IMR-90 (cell line): ENCODE measurements at places on chromosomes 2 and 18. TPM values are rescaled to one million over a fixed set of nuclear protein-coding genes. Genes with fewer than 3 reads are reported as not detected.
A peak's percentile ranks its signal among the peaks of the same experiment; 100 is the strongest.

KLHL41 gene
- polyA plus RNA-seq = 0.10 TPM in 2 replicates

FAHD2B gene
- polyA plus RNA-seq = 5.6 and 5.7 TPM in 2 replicates

ARID5A gene
- polyA plus RNA-seq = 6.7 and 7.2 TPM in 2 replicates

LOXL3 gene
- 21.8 and 23.4 TPM in 2 replicates for polyA plus RNA-seq

MITD1 gene
- polyA plus RNA-seq = 14.5 and 18.7 TPM in 2 replicates

CXCR1 gene
- polyA plus RNA-seq = not detected in 2 replicates

AKAIN1 gene
- polyA plus RNA-seq = not detected in 2 replicates

LYG2 gene
- not detected in 2 replicates for polyA plus RNA-seq

CCDC141 gene
- not detected in 2 replicates for polyA plus RNA-seq

PPM1G gene
- polyA plus RNA-seq = 55.9 and 57.6 TPM in 2 replicates

SRD5A2 gene
- polyA plus RNA-seq = not detected in 2 replicates

CAPN14 gene
- 0.07 and 0.09 TPM in 2 replicates for polyA plus RNA-seq

CD8B2 gene
- polyA plus RNA-seq = not detected in 2 replicates

GRCh38 chr18:79568543-79569205 is 110.9 kb upstream of the CTDP1 start:
- no peak for DNase-seq

GRCh38 chr2:216315802-216316603 is 56.3 kb downstream of the MARCHF4 start:
- peak; percentile 86 for DNase-seq

DNA sequence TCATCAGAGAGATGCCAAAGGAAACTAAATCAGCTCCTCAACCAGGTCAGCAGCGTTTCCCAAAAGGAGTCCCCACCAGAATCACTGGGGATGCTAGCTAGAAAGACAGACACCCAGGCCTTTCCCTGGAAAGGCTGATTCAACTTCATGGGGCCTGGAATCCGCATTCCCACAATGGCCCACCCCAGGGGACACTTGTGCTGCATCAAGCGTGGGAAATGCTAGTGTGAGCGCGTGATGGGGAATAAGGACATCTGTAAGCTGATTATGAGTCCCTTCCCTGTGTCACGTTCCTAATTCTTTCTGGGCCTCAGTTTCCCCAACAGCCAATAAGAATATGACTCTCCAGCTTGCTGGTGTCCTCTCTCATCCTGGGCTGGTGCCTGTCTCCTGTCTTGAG is 2.2 kb upstream of the WNT10A start:
- no peak for DNase-seq

DNA sequence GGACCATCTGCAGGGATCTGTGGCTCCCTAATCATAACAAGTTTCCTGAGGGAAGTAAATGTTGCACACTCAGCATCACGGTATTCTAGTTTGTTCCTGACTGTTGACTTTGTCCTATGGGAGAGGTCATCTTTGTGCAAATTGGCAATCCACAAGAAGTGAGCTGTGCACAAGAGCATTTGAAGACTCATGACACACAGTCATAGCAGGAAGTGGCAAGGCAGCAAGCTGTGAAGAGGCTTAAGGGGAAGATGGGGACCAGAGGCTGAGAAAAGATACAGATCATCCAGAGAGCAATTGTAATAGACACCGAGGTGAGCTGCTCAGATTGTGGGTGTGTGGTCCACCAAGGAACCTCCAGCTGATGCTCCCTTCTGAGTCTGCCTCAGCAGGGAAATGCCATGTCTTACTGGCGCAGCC is 2.7 kb downstream of the TNP1 start:
- DNase-seq = peak; percentile 84

- no peak for DNase-seq
Measured at GRCh38 chr2:191797500-191797899, 49.4 kb downstream of the CAVIN2 start.

- DNase-seq = no peak
Measured at GRCh38 chr2:15448250-15448839, 112.8 kb downstream of the NBAS start.

- DNase-seq = no peak
Measured at GRCh38 chr2:235582729-235583128, 88.9 kb downstream of the AGAP1 start.

DNA sequence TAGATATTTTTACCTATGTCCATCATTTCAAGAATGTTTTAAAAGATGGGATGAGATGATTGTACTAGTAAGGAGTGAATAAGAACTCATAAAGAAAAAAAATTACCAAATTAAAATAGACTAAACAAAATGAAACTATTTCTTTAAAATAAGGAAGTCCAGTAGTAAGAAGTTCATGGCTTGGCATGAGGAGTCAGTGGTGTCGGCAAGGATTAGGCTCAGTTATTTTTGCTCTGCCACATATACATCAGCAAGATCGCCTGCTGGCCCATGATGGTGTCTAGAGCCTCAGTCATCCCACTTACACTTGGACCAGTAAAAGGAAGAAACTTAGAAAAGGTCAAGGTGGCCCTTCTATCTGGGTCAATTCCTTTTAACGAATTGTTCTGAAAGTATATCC is 300.9 kb upstream of the SLC8A1 start:
- no peak for DNase-seq

GRCh38 chr2:95334916-95335641 is 37.9 kb downstream of the KCNIP3 start:
- DNase-seq = peak; percentile 47

- DNase-seq = no peak
Measured at GRCh38 chr2:54708584-54709335, 14.7 kb upstream of the EML6 start.

GRCh38 chr2:138814123-138814898 is 34.1 kb upstream of the NXPH2 start:
- no peak for DNase-seq

DNA sequence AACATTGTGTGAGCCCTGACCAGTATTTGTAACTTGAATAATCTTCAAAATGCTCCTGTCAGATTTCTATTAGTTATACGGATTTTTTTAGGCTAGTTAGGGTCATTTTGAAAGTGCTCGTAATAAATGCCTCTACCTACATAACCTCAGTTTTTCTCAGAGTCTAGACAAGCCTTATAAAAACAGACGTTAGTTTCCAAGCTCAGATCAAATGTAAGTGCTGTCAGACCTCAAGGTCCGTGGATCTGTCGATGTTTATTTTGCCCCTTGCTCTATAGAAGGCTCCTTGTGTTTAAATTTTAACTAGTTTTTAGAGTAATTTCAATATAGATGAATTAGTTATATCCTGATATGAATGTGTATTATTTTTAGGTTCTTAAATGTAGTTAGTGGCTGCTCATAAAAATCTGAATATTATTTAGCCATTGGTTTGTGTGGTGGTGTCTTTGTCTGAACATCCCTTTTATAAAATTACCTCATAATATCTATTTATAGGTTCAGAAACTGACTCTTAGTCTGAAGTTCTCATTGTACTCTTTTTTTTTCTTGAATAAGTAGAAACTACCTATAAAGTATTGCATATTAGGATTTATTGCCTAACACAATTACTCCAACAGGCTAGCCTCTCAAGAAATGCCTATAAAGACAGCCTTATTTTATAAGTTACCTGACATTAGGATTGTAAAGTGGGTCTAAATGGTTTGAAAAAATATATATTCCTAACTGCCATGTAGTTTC is 71.1 kb downstream of the MTA3 start:
- DNase-seq = no peak

GRCh38 chr18:23921716-23922285 is 92.8 kb upstream of the TTC39C start:
- no peak for DNase-seq

GRCh38 chr2:61536180-61536571 is 2.0 kb downstream of the XPO1 start:
- DNase-seq = peak; percentile 16

DNA sequence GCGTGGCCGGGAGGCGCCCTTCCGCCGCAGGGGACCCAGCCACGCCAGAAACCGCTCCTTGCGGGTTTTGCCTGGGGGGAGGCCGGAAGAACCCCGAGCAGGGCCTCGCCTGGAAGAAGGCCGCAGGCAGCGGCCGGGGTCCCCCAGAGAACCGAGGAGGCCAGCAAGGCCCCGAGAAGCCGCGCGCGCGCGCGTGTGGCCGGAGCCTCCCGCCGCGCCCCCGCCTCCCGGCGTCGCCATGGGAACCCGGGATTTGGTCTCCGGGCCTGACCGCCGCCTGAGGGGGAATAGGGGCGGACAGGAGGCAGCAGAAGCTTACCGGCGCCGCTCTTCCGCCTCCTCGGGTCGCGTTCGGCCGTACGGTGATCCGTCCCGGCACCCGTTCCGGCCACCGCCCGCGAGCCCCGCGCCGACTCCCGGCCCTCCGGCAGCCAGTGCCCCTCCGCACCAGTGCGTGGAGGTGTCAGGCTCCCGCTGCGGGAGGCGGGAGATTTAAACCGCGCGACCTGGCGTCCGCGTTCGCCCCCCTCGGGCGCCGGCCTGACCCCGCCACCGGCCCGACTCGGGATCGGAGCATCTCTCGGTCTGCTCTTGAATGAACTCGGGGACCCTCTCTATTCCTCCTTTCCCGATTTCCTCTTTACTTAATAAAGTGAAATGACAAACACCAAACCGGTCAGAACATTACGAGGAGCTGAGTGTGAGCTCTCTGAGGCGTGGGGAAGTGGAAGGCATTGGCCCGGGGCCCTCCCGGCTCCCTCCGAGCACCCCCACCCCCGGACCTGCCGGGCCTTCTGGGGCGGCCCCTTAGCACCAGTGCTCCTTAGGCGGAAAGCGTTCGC is at the start of gene ICA1L:
Gene ICA1L (minus strand): TSS at position 467 of the 842 bp plus-strand sequence. CDS start 42,757 bp downstream, outside the sequence.
- peak; percentile 49 for DNase-seq

DNA sequence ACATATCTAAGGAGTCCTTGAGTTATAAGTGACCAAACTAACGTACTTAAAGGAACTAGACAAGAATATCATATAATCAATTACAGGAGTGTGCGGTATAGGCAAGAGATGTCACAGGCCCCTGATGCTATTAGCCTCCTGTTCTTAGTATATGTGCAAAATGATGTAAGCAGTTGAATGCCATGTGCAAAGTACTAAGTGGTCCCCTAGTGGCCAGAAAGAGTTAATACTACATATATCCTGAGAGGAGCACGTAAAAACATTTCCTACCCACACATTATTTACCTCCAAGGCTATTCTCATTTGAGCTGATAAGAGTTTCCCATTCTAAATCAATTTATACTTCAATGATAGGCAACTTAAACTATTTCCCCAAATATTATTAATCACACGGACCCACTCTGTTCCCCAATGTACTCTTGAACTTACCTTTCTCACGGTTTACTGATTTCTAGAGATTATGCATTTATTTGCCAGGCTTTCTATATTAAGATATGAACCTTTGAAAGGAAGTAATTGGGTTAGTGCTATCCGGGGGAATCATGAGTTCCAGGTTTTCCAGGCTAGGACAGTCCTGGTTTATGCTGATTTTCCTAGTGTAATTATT is 158.0 kb upstream of the KLHL14 start:
- peak; percentile 60 for DNase-seq

DNA sequence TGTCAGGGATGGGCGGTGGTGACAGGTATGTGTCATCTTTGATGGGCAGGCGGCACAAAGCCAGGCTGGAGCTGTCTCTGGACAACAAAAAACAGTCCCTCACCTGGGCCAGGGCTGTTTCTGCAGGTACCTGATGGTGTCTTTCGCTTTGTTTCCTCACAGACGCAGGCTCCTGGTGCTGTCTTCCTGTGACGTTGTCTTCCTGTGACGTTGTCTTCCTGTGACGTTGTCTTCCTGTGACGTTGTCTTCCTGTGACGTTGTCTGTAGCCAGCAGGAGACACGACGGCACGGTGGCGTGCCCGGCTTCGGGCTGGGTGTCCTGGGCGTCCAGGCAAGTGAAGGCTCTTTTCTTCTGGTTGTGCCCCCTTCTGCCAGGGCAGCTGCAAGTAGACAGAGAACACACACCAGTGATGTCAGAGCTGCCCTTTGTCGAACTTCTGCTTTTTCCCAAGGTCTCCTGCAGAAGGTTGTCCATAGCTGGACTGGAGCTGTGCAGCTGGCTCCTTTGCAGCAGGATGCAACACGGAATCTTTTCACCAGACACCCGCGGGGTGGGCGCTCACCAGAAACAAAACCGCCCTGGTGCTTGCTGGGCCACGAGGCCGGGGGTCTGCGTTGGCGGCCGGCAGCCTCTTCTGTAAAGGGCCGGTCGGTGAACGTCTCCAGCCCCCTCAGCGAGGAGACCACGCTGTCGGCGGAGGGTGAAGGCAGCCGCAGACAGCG is 21.1 kb downstream of the GPR35 start:
- DNase-seq = no peak

GRCh38 chr18:72830109-72830508 is 37.7 kb downstream of the NETO1 start:
- no peak for DNase-seq

DNA sequence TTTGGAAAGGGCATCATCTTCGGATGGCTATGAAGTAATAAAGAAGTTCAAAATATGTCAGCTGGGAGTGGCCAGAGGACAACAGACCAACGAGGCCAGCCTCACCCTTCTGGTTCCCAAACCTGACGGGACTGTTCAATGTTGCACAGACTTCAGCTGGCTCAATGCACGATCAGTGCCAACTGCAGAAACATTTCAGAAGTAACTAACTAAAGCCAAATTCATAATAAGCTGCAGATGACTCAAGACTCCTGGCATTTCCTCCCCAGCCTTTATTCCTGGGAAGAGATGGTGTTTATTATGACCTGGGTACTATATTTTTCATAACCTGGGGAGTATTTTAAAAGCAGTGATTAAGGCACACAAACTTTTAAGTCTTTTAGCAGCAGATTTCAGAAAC is 3.8 kb upstream of the ATP6V1C2 start:
- DNase-seq = peak; percentile 61

DNA sequence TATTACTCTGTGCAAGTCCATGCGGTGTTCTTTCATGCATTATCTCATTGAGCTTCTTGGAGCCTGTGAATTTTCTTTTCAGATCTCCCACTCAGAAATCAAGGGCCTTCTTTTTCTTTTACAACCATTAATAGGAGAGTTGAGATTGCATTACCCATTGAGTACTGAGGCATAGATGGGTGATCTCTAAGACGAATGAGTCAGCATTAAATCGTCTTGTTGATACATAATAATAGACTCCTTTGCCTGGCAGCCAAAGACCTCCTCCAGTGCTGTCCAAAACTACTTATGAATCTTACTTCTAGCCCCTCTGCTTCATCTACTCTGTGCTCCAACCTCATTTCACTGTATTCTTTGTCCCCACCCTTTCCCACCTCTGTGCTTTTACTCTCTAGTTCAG is 180.5 kb downstream of the AGPS start:
- DNase-seq = peak; percentile 7

DNA sequence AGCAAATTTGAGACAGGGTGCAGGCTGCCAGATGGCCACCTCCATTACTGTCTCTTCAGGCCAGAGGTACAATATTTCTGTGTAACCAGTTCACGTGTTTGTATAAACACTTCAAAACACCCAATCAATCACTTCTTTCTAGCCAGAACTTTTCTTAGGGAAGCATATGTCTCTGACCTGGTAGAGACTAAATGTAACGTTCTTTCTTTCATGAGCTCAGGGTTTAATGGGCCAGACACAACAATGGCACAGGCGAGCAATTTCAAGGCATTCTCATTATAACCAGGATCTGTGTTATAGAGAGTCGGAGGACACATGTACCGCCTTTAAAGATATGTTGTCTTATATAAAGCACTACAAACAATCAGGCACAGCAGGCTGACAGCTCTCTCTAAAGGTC is 1846.4 kb upstream of the PIK3C3 start:
- DNase-seq = no peak
